ENCODE measurements at places on chromosomes 6 and 20. TPM values are rescaled to one million over a fixed set of nuclear protein-coding genes. Genes with fewer than 3 reads are reported as not detected.

GRCh38 chr6:166466178-166467122 lies 83.7 kb upstream of the MPC1 start:
- H3K4me1 ChIP-seq = peaks cover 16% of the 10 kb centered on the region
- H3K36me3 ChIP-seq = peaks cover 20% of the 10 kb centered on the region
- no peaks in the 10 kb centered on the region for H3K27me3 ChIP-seq

The WFDC5 gene
- not detected for total RNA-seq

GRCh38 chr6:108945681-108946159 lies 97.5 kb downstream of the ARMC2 start:
- H3K27ac ChIP-seq = peak overlapping the region; percentile 91
- peak; percentile 28 for DNase-seq
- no peaks in the 10 kb centered on the region for H3K27me3 ChIP-seq
- peaks cover 8% of the 10 kb centered on the region for H3K4me1 ChIP-seq
- peak overlapping the region; percentile 29 for H3K4me3 ChIP-seq
- H3K36me3 ChIP-seq = no peaks in the 10 kb centered on the region

The WFDC12 gene
- total RNA-seq = not detected

The SYNDIG1 gene
- total RNA-seq = 13.7 TPM

DNA sequence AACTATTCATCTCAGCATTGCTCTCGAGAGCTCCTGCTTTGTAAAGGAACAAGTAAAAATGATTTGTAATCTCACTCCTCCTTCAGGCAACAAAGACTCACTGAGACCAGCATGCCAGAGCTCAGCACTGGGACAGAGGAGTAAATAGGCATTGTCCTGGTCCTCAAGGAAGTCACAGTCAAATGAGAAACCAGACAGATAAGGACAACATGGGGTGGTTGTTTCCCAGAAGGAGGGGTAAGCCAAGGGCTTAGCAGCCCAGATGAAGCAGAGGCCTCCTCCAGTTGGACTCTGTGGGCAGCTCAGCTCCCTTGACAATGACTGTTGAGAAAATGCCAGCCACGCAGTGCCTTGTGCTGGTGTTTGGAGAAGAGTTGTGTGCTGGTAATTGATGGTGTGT lies 425.7 kb upstream of the CHD6 start:
- H3K4me3 ChIP-seq = no peak overlapping the region
- no peak overlapping the region for H3K27ac ChIP-seq
- DNase-seq = no peak
- no peaks in the 10 kb centered on the region for H3K36me3 ChIP-seq
- H3K27me3 ChIP-seq = no peaks in the 10 kb centered on the region
- no peaks in the 10 kb centered on the region for H3K4me1 ChIP-seq

DNA sequence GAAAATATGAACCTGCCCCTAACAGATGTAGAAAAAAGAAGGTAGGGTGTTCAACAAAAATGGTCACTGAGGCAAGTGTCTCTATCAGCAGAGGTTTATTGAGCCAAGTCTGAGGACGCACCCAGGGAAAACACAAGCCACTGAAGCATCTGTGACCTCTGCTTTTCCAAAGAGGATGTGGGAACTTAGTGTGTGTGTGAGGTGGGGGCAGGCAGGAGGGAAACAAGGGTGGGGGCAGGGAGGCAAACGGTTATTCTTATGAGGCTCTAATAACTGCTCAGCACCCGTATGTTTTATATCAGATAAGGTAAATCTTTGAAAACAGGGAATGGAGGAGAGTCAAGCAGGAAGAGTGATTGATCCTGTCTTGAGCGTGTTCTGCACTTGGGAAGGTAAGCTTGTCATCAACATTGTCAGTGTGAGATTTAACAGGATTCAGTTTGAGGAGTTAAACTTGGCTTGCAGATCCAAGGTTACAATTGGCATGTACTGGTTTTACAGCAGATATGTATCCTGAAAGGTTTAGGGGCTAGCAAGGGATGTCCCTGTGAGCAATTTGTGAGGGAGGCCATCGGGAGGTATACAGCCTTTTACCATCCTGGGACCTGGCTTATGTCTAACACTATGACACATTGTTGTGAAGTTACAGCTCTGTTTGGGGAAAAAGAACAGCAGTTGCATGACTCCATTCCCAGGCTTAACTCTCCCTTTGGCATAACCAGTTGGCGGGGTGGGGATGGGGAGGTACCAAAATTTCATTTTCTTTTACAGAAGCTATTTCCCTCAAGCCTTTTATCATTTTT lies 33.7 kb downstream of the NINL start:
- H3K36me3 ChIP-seq = no peaks in the 10 kb centered on the region
- DNase-seq = peak; percentile 34
- H3K4me1 ChIP-seq = no peaks in the 10 kb centered on the region
- no peak overlapping the region for H3K27ac ChIP-seq

DNA sequence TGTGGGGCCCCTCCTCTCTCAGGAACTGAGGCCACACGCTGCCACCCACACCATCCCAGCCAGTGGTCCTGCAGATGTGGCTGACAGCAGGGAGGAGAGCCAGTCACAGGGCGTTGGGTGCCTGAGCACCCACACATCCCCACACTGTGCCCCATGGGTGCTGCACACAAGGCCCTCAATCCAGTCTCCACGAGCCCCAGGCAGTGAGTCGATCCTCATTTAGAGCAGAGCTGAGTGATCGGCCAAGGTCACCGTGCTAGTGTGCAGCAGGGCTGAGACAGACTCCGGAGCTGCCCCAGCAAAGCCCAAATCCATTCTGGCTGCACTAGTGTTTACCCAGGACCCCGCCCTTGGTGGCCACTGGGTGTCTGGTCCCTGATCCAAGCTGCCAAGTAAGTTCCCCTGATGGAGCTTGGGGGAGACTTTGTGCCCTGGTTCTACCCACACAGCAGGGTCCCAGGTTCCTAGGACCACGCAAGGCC lies 9.0 kb downstream of the C20orf203 start:
- no peaks in the 10 kb centered on the region for H3K27me3 ChIP-seq
- no peak overlapping the region for H3K27ac ChIP-seq
- no peak for DNase-seq
- H3K36me3 ChIP-seq = no peaks in the 10 kb centered on the region
- H3K4me1 ChIP-seq = no peaks in the 10 kb centered on the region

DNA sequence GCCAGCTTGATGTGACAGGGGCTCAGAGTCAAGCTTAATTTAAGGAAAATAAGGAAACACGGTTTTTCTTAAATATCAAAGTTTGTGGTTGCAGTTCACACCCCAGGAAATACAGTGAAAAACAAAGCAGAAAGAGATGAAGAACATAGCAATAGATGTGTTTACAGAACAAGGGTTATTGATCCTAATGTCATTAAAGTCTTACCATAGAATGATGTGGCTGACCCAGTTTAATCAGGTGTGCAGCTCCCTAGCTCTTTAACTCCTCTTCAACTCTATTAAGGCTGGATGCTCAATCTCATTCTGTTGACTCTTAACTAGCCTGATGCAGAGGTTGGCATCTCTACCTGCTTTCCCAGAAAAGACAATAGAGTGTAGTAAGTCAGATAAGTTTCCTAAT lies 7.5 kb upstream of the GTF3C6 start:
- no peak overlapping the region for H3K4me3 ChIP-seq
- H3K36me3 ChIP-seq = no peaks in the 10 kb centered on the region
- DNase-seq = no peak
- H3K4me1 ChIP-seq = no peaks in the 10 kb centered on the region

- no peaks in the 10 kb centered on the region for H3K36me3 ChIP-seq
- H3K27ac ChIP-seq = no peak overlapping the region
- no peaks in the 10 kb centered on the region for H3K27me3 ChIP-seq
- no peaks in the 10 kb centered on the region for H3K4me1 ChIP-seq
Observed at GRCh38 chr6:106398621-106399020, 38.1 kb downstream of the CRYBG1 start.

The CLVS2 gene
- total RNA-seq = not detected

The BPIFA1 gene
- total RNA-seq = not detected

GRCh38 chr6:162705736-162706135 lies 21.8 kb downstream of the PRKN start:
- H3K27me3 ChIP-seq = no peaks in the 10 kb centered on the region
- H3K4me1 ChIP-seq = no peaks in the 10 kb centered on the region
- no peak overlapping the region for H3K27ac ChIP-seq
- H3K4me3 ChIP-seq = no peak overlapping the region
- no peaks in the 10 kb centered on the region for H3K36me3 ChIP-seq
- DNase-seq = no peak

The ADGRF1 gene
- not detected for total RNA-seq

- H3K27ac ChIP-seq = no peak overlapping the region
- no peaks in the 10 kb centered on the region for H3K27me3 ChIP-seq
- no peaks in the 10 kb centered on the region for H3K36me3 ChIP-seq
- no peak for DNase-seq
Observed at GRCh38 chr6:12557765-12558164, 158.8 kb upstream of the PHACTR1 start.

- no peaks in the 10 kb centered on the region for H3K4me1 ChIP-seq
- peaks cover 75% of the 10 kb centered on the region for H3K36me3 ChIP-seq
- no peaks in the 10 kb centered on the region for H3K27me3 ChIP-seq
- no peak overlapping the region for H3K4me3 ChIP-seq
- no peak overlapping the region for H3K27ac ChIP-seq
Observed at GRCh38 chr20:431012-431904, 23.2 kb downstream of the RBCK1 start.

The LAMA2 gene
- 45.2 TPM for total RNA-seq
